ENCODE measurements at places on chromosomes 7 and 10. TPM values are rescaled to one million over a fixed set of nuclear protein-coding genes. Genes with fewer than 3 reads are reported as not detected.

FOXP2 gene
- polyA plus RNA-seq = 59.7 TPM

RARRES2 gene
- 229 TPM for polyA plus RNA-seq

STEAP2 gene
- polyA plus RNA-seq = 4.2 TPM

GSDME gene
- 16.7 TPM for polyA plus RNA-seq

IL6 gene
- polyA plus RNA-seq = 4.8 TPM

ZNF212 gene
- polyA plus RNA-seq = 16.2 TPM

PRPS1L1 gene
- polyA plus RNA-seq = not detected

HYAL4 gene
- not detected for polyA plus RNA-seq

GOLGA7B gene
- 0.37 TPM for polyA plus RNA-seq

ATRNL1 gene
- 5.6 TPM for polyA plus RNA-seq

ICA1 gene
- 34.5 TPM for polyA plus RNA-seq

TMEM229A gene
- 0.72 TPM for polyA plus RNA-seq

TBX20 gene
- polyA plus RNA-seq = not detected

RBP3 gene
- polyA plus RNA-seq = 0.10 TPM

BAMBI gene
- 137 TPM for polyA plus RNA-seq

C10orf62 gene
- polyA plus RNA-seq = not detected
